ENCODE measurements at places on chromosomes 4 and X.

DNA sequence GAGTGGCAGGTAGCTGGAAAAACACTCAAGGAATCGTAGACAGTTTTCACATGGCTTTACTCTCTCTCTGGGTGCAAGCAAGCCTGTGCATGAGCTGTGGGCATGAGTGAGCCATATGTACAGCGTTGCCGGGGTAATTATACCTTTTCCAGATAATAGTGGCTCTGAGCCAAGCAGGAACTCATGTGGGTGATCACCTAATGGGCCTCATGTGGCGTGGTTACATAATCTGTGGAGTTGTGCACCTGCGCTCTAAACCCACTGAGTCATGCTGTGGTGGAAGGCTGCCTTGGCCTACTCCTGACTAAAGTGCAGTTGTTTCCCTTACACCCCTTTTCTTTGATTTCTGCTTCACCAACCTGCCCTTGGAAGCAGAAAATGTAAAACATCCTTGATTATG lies 1564.5 kb upstream of the PCDH10 start:
- DNase-seq, result no peak

DNA sequence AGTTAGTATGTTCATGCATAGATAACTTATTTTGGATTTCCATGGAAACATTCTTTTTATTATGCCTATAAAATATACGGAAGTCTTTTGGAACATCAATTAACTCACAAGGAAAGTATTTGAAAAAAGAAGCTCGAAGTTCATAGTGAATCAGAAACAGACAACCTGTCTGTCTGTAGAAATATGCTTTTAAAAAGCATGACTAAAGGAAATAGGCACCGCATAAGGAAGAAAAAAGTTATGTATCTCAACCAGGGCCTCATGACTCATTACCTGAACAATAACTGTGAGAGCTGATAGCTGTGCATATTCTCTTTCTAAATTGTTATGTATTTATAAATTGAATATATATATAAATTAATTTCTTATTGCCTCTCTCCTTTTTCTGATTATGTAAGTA lies 324.1 kb downstream of the TLL1 start:
- no peak for DNase-seq

DNA sequence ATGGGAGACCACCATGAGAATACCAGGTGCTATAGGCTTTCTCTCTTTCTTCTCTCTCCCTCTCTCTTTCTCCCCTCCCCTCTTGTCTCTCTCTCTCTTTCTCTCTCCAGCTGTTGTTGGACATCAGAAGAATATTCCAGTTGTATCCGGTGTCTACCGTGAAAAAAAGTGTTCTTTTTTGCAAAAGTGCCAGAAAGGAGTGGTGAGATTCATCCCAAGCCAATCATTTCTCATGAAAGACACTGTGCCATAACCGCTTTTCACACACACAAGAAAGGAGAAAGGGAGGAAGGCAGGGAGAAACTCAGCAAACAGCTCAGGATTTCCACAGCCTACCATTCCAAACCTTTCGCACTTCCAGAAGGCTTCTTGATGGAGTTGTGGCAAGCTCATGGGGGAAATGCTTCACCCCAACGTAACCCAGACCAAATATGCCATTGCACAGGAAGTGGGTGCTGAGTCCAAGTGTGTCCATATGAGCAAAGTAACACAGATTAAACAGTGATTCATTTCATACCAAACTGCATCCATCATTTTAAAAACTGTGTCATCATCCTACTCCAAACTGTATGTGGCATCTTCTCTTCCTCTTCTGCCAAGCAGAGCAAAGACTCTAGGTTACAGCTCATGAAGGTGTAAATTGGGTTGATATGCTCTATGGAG lies 224.0 kb downstream of the APBB2 start:
- no peak for DNase-seq

- no peak for DNase-seq
Measured at GRCh38 chrX:45852884-45853283, 652.2 kb upstream of the DIPK2B start.
